Eye (tissue), 1 donor: ENCODE measurements at places on chromosomes 6 and 20.

GRCh38 chr6:146441907-146442306, 101.7 kb upstream of the RAB32 start:
- DNase-seq, result no peak

GRCh38 chr6:134819236-134819635, 130.7 kb downstream of the ALDH8A1 start:
- DNase-seq, result no peak

DNA sequence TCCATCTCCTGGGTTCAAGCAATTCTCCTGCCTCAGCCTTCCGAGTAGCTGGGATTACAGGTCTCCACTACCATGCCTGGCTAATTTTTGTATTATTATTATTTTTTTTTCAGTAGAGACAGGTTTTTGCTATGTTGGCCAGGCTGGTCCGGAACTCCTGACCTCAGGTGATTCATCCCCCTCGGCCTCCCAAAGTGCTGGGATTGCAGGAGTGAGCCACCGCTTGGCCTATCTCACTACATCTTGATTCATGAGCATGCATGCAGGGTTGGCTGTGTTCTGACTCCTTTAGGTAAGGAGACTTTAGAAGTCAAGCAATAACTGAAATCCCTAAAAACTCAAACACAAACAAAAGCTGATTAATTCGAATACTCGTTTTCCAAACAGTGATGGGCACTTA, 80.9 kb downstream of the GJA1 start:
- no peak for DNase-seq

GRCh38 chr20:57821935-57822334, 112.1 kb upstream of the PMEPA1 start:
- DNase-seq, result no peak

DNA sequence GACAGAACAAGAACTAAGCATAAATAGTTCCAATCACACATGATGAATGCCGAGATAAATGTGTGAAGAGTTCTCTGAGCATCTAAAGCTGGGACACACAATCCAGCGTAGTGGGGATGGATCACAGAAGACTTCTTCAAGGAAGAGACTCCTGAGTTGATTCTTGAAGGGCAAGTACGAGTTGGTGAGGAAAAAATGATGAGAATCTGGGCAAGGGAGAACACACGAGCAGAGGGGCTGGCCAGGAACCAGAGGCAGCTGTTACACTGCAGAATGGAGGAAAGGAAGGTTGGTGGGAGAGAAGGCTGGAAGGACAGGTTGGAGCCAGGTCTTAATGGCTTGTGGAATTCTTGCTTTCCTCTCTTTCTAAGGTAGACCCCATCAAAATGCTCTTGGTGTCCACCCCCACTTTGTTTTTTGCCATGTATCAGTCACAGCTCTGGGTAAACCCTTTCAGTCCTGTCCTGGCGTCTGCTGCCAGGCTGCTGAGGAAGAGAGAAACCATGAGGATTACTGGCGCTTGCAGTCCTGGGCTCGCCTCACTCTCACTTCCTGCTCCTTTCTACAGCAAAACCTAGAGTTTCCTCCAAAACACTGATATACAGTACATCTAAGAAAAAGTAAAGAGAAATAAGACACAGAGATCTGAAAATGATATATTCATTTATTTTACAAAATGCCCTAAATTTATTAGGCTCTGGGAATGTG, 127.6 kb upstream of the FAM184A start:
- no peak for DNase-seq

GRCh38 chr20:59911041-59911440, 22.4 kb downstream of the SYCP2 start:
- no peak for DNase-seq

DNA sequence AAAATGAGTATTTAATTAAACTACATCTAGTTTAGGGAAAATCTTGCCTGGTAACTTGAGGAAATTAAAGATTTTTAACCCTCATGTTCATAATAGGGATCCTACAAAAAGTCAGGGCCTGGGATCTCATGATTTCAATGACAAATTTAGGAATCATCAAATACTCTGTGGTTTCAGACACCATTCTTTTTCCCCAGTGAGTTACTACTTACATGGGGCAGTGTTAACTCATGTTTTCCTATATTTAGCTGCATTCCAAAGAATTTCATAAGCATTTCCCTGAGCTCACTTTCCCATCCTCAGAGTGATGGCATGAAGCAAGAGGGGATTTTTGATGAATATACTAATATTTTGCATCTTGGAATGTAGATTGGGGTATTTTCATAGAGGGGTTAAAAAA, 321.7 kb downstream of the CENPW start:
- DNase-seq, result no peak

DNA sequence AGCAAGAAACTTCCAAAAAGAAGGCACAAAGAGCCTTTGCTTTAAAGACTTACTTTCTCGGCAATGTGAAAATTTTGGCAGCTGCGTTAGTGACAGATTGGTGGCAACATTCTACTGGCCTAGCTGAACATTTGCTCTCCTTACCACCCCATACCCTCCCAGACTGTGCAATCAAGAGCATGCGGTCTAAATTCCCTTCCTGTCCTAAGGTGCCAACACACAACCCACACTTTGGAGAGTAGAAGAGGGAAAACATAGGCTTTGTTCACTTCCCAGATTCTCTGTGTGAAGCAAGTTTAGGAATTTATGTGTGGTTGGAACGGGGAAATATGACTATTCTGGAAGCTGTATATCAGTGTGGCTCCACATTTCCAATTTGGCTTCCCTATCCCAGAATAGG, 29.8 kb upstream of the NEDD9 start:
- DNase-seq, result no peak

- DNase-seq, result no peak
Observed at GRCh38 chr6:56744528-56744927, 101.8 kb upstream of the DST start.

GRCh38 chr6:139588734-139589593, 214.5 kb upstream of the CITED2 start:
- no peak for DNase-seq

DNA sequence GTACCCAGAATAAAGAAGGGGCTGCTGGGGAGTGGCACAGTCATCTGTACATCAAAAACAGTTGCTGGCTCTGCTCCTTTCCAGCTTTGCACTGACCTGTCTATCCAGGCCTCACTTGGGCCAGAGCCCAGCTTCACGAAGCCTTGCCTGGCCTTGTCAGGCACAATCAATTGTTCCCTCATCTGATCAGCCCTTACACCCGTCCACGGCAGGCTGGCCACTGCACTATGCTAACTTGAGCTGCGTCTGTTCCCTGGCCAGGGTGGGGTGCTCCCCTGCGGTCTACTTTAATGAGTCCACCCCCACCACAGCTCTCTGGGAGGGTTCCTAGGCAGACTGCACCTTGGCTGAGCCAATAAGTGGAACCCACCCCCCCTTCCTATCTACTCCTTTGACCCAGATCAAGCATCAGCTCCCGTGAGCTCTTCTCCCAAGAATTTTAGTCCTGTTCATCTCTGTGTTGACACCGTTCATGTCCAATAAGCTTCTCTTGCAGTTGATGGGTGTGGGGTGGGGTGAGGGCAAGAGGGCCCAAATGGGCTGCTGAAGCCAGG, 74.3 kb upstream of the MLN start:
- peak; percentile 66 for DNase-seq

DNA sequence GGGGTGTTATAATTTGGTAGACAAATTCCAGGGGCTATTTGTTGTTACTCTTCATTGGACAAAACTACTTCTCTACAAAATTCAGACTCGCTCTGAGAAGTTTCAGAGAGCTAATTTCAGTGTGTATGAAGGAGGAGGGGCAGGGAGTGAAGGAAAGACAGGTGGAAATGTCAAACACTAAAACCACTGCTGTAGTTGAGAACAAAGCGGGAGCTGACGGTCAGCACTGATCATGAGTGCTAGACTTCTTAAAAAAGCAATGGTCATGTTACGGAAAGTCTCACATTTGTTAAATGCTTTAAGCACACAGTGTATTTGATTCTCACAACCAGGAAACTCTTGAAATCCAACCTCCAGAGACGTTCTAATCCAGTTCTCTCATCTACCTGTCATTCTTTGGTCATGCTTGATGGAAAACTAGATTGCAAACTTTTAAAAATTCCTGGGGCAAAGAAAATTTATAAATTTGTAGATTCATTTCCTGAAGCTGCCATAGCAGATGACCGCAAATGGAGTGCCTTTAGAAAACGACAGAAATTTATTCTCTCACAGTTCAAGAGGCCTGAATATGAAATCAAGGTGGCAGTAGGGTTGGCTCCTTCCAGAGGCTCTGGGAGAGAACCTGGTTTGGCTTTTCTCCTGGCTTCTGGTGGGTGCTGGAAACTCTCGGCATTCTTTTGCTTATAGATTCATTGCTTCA, 100.7 kb upstream of the CARMIL1 start:
- no peak for DNase-seq

DNA sequence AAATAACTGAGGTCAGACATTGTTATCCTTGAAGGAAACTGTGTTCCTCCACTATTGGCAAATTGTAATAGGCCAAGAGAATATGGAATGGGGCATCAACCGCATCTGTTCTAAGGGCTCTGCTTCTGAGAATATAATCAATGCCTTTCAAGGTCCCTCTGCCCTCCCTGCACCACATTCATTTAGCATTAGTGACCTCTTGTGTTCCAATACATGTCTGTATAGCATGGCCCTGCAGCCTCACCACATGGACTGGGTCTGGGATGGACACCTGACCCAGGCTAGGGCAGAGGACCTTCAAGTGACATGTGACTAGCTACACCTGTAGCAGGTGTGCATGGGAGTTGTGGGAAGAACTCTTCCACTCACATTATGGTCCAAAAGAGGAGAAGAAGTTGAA, 14.2 kb downstream of the BTN3A1 start:
- DNase-seq, result no peak

- no peak for DNase-seq
Observed at GRCh38 chr6:152598901-152599537, 38.1 kb downstream of the SYNE1 start.

DNA sequence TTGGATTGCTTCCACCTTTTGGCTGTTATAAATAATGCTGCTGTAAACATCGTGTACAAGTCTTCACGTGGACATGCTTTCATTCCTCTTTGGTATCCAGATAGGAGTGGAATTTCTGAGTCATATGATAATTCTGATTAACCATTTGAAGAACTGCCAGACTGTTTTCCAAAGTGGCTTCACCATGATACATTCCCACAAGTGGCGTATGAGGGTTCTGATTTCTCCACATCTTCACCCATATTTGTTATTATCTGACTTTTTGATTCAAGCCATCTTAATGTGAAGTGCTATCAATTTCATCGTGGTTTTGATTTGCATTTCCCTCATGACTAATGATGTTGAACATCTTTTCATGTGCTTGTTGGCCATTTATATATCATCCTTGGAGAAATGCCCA, 2.9 kb upstream of the SNRPB start:
- no peak for DNase-seq

GRCh38 chr6:53311586-53311935, 37.2 kb downstream of the ELOVL5 start:
- DNase-seq, result no peak

GRCh38 chr6:20706238-20706938, 172.1 kb downstream of the CDKAL1 start:
- peak; percentile 33 for DNase-seq

- DNase-seq, result no peak
Observed at GRCh38 chr20:31555203-31555775, 41.0 kb downstream of the HM13 start.

- peak; percentile 7 for DNase-seq
Observed at GRCh38 chr6:76888351-76888750, 574.9 kb downstream of the HTR1B start.

- peak; percentile 31 for DNase-seq
Observed at GRCh38 chr6:138099832-138100231, 7.4 kb downstream of the PERP start.

DNA sequence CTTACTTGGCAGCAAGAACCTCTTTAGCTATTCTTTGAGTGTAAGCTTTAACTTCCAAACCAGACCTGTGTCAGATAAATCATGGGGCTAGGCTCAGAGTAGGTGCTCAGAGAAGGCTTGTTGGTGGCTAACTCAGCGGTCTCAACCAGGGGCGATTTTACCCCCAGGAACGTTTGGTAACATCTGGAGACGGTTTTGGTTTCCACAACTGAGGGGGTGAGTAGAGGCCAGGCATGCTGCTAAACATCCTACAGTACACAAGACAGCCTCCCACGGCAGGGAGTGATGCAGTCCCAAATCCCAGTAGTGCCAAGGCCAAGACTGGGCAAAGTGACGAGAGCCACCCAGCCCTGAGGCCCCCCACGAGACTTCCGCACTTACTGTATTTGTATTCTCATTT, 59.2 kb downstream of the RAB44 start:
- no peak for DNase-seq

DNA sequence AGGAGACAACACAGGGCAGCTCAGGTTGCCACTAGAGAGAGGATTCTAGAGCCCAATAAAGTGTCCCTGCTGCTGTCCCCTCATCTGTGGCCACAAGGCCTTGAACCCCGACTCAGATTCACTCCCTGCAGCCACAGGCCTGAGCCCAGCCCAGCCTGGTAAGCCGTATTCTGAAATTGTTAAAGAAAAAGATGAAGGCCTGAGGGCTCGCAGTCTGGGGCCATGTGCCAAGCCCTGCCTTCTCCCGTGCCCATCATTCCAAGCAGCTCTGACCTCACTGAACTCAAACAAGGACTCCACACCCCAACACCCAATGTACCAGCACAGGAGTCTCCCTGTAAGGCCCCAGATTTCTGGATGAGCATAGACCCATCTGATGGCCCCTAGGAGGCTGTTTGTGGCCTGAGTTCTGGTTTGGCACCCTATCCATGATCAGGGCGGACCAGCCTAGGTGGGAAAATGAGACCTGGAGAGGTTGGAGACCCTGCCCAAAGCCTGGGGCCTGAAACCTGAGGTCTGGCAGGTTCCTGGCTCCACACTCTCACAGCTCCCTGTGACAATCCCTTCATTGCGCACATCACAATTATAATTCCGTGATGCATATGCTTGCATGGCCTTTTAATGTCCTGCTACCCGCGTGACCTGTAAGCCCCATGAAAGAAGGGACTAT, 62.0 kb upstream of the TOP1 start:
- no peak for DNase-seq
